ENCODE measurements at places on chromosomes 3 and 15.

- DNase-seq: no peak
Observed at GRCh38 chr15:72284781-72285180, 12.4 kb upstream of the PARP6 start.

- DNase-seq: no peak
Observed at GRCh38 chr3:132268956-132269355, 48.3 kb upstream of the ACP3 start.

- no peak for DNase-seq
Observed at GRCh38 chr15:29046977-29047376, 161.2 kb downstream of the APBA2 start.

DNA sequence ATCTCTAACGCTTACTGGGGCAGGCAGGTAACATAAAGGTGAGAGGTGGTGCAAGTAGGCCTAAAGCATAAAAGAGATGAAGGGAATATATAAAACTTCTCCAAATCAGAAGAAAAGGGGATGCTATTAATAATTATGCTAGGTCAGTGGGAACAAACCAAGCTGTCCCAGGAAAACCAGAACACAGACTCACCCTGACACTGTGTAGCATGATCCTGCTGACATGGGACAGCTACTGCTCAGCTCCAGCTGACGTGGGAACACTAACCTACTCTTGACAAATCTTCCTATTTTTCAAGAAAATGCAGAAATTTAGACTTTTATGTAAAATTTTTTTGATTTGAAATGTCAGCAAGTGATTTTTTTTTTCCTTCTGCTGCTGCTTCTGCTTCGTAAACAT lies 203.5 kb downstream of the KCNMB2 start:
- DNase-seq: no peak

DNA sequence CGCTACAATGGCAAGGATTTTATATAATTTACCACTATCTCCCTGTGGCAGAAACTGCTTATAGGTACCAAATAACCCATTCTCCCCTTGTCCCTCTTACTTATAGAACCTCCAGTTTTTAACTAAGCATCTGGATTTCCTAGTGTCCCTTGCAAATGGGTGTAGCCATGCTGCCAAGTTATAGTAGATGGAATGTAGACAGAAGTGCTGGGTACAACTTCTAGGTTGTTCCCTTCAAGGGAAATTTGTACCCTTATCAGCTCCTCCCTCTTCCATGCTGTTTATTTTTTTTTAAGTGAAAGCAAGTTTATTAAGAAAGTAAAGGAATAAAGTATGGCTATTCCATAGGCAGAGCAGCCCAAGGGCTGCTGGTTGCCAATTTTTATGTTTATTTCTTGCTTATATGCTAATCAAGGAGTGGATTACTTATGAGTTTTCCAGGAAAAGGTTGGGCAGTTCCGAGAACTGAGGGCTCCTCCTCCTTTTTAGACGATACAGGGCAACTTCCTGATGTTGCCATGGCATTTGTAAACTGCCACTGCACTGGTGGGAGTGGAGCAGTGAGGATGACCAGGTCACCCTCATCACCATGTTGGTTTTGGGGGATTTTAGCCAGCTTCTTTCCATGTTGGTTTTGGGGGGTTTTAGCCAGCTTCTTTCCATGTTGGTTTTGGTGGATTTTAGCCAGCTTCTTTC lies 40.1 kb upstream of the TM4SF19 start:
- no peak for DNase-seq

DNA sequence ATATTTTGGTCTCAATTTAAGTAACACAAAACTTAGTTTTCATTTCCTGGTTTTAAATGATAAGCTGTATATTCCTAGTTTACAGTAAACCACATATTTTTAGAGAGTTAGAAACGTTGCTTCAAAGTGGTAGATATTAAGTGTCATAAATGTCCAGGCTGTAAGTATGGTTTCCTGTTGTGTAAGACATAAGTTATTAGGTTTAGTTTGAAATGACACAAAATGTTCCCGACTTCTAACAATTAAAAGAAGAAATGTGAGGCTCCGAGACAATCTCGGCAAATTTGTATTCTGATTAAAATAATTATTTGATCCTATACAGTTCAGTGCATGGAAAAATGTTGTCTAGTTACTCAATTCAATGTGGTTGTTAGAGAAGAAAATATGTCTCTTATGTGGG lies 387.3 kb downstream of the EPHA3 start:
- no peak for DNase-seq

DNA sequence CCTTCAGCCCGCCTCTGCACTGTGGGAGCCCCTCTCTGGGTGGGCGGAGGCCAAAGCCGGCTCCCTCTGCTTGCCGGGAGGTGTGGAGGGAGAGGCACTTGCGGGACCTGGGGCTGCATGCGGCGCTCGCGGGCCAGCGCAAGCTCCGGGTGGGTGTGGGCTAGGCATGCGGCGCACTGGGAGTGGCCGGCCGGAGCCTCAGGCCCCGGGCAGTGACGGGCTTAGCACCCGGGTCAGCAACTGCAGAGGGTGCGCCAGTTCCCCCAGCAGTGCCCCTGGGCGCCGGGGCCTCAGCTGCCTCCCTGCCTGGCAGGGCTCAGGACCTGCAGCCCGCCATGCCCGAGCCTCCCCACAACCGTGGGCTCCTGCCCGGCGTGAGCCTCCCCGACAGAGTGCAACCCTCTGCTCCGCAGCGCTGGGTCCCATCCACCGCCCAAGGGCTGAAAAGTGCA lies 98.9 kb upstream of the POU1F1 start:
- no peak for DNase-seq

DNA sequence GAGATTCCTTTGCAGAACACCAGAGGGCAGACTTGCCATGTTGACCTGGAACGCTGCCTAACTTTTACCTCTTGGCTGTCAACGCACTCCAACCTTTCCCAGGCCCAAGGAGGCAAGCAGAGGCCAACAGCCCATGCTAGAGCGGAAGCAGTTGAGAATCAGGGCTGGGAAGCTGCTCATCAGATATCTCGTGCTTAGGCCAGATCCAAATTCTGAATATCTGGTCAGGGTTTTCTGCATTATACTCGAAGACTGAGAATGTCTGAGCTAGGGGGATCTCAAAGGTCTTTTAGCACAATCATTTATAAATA lies 2.5 kb downstream of the XIRP1 start:
- DNase-seq: no peak

GRCh38 chr3:43512754-43513404 lies 108.9 kb downstream of the ANO10 start:
- no peak for DNase-seq

DNA sequence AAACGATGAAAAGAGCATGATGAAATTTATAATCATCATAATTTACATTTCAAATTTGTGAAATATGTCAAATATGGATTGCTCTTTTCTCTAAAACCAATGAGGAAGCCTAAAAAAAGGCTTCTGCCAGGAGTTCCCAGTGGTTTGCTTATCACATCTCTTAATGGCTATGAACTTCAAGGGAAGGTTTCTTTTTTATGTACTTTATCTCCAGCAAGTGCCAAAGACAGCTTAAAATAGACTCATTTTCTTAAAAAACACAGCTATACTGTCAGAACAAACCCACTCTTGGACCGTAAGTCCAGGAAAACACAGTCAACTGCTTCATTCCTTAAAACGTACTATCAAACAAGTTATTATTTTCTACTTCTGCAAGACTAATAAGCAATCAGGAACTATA lies 80.2 kb downstream of the DLG1 start:
- DNase-seq: no peak

DNA sequence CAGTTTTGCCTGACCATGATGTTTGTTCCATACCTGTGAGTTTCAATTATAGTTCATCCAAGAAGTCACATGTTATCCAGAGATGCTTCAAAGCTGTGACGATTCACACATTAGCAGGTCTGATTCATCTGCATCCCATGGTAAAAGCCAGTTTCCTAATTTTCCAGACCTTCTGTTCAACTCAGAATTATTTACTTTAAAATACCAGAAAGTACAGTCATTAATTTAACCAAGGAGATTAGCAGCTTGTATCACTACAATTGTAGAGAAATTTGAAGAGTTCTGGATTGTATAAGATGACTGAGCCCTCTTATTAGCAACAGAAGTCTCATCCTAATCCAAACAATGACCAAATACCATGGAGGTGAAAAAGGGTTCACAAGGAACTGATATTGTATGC lies 76.1 kb upstream of the THBS1 start:
- DNase-seq: no peak

GRCh38 chr3:38644016-38644661 lies 5.3 kb downstream of the SCN5A start:
- DNase-seq: no peak

GRCh38 chr3:9777694-9778021 lies 7.9 kb upstream of the CAMK1 start:
- DNase-seq: no peak

- no peak for DNase-seq
Observed at GRCh38 chr3:25658836-25659235, 5.9 kb downstream of the TOP2B start.

DNA sequence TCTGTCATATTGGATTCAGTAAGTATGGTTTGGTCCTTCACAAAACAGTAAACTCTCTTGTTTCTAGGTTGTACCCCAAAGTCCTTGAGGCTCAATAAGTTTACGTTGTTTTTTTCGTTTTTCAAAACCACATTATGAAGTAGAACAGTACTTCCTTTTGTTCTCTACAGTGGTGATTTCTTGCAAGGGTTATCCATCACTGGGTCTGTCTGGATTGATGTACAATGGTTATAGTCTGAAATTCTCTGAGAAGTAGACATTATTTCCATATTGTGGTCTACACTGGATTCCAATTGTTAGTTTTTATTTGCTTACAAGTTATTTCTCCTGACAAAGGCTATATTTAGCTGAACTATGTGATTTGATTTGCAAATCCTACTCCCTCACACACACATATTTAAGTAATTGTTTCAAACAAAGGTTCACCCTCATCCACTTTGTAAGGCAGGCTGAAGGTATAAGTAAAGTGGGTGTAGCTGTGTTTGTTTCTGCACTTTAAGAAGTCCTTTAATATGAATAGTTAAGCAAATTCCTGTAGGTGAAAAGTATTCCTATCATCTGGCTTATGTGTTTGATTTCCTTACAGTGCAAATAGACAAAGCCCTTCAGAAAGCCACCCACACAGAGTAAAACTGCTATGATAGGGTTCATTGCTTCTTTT lies 64.2 kb upstream of the MME start:
- DNase-seq: no peak

DNA sequence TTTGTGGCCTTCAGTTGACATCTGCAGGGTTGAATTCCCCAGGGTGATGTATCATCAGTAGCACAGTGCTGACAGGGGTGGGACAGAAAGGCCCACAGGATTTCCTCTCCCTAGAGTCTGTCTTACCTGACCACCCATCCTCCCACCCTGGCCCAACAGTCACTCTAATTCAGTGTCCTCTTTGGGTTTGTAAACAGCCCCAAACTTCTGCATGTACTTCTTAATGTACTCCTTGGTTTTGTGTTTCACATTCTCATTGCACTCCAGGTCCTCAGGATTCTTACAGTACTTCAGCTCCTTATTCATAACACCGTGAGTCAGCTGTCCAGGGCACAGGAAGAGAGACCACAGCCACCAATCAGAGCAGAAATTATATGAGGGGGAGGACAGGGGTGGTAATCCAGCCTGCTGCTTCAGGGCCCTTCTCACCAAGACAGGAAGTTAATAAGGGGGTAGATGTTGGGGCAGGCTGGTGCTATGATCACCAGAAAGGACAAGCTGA lies 37.5 kb downstream of the NBEAL2 start:
- DNase-seq: no peak

DNA sequence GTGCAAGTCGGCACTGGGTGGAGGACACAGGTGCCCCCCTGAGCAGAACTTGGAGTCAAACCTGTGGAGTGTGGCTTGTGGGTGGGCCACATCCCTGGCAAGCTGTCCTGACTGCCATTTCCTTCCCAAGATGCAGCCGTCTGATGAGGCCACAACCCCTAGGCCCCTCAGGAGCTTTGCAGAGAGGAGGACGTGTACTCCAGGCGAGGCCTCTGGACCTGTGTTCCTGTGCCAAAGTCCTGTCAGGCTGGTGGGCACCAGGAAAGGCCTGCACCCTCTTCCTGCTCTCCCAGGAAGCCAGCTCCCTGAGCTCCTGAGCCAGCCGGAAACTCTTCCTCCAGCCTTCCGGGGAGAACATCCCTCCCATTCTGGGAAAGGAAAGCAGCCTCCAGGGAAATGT lies 48.5 kb downstream of the CMTM6 start:
- no peak for DNase-seq

GRCh38 chr15:29883126-29883525 lies 60.9 kb upstream of the TJP1 start:
- no peak for DNase-seq

- no peak for DNase-seq
Observed at GRCh38 chr3:69866988-69867720, 127.9 kb downstream of the MITF start.

- no peak for DNase-seq
Observed at GRCh38 chr3:134955874-134956273, 160.8 kb downstream of the EPHB1 start.

DNA sequence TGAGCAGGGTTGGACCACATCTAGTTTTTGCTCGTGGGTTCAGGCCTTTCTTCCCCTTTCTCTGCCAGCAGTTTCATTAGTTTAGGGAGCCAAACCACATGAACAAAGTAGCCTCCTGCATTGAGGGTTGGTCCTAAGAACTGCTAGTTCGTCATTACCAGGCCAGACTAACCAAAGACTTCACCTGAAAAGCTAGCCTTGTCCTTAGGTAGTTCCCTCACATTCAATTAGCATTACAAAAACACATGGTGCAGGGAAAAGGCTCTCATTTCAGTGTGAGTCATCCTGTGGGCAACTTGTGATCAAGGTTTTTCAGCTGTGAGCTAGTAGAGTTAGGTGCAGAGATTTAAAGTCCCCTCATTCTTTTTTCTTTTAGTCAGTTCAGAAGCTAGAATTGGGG lies 279.3 kb upstream of the CTNNB1 start:
- DNase-seq: no peak

GRCh38 chr3:10192953-10193691 lies 28.4 kb downstream of the IRAK2 start:
- DNase-seq: no peak

- no peak for DNase-seq
Observed at GRCh38 chr3:39124876-39125840, 17.7 kb downstream of the TTC21A start.

DNA sequence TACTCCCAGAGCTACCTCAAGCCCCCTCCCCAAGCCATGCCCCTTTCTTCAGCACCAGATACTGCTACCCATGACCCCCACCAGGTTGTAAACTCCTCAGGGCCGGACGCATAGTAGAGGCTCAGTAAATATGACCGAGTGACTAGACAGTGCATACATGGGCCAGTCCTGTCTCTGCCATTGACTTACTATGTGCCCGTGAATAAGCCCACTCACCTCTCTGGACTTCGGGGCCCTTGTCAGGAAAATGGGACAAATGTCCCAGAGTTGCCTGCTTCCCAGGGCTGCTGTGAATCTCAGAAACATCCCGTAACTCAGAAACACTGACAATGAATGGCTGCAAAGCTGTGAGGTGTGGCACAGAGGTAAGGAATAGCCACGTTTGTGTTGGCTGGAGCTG lies 48.2 kb upstream of the FGD5 start:
- no peak for DNase-seq

DNA sequence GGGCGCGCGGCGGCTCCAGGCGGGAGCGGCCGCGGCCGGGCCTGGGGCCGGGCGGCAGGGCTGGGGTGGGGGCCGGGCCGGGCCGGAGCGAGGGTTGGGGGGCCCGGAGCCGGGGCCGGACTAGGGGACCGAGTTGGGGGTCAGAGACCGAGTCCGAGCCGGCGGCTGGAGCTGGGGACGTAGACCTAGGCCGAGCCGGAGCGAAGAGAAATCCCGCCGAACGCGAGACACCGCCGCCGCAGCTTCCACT lies 37.3 kb downstream of the HMCES start:
- DNase-seq: no peak

Data from stimulated activated CD8-positive, alpha-beta memory T cell treated with anti-CD3 and anti-CD28 coated beads, Interleukin-15, amount 100 ng/mL, for 24 hours (primary cell).